ENCODE measurements at places on chromosomes 7 and 10. TPM values are rescaled to one million over a fixed set of nuclear protein-coding genes. Genes with fewer than 3 reads are reported as not detected.

RBP3 gene
- not detected for total RNA-seq

VKORC1L1 gene
- total RNA-seq = 34.7 TPM

HYAL4 gene
- total RNA-seq = 0.11 TPM

CHST3 gene
- total RNA-seq = 32.4 TPM

ABLIM1 gene
- total RNA-seq = 72.1 TPM

- no peak for DNase-seq
Observed at GRCh38 chr7:128744366-128744905, 5.3 kb downstream of the CALU start.

GRCh38 chr7:21778953-21779352, 166.7 kb downstream of the CDCA7L start:
- no peak for DNase-seq

DNA sequence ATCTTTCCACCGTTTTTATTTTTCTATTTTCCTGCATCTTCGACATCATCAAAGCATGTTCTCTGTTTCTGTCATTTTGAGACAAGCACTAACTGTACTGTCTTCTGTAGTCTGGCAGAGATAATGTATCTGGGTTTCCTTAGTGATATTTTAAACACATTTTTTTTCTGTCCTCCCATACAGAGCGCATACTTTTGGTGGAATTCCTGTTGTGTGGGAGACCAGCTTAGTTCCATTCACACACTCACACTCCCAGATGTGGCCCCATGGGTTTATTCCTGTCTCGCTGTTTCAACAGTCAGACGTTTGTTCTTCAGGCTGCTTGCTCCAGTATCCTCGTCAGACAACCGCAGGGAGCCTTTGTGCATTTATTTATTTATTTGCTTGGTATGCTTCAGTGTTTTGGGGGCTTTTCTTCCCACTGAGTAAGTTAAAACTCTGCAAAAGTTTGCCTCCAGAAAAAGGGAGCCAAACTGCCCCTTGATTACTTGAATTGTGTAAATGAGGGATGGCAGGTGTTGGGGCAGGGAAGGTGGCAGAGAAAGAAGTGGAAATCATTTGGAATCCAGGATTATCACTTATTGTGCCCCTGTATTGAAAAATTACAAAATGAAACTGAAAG, 456.8 kb upstream of the KLF6 start:
- DNase-seq = peak; percentile 89

DNA sequence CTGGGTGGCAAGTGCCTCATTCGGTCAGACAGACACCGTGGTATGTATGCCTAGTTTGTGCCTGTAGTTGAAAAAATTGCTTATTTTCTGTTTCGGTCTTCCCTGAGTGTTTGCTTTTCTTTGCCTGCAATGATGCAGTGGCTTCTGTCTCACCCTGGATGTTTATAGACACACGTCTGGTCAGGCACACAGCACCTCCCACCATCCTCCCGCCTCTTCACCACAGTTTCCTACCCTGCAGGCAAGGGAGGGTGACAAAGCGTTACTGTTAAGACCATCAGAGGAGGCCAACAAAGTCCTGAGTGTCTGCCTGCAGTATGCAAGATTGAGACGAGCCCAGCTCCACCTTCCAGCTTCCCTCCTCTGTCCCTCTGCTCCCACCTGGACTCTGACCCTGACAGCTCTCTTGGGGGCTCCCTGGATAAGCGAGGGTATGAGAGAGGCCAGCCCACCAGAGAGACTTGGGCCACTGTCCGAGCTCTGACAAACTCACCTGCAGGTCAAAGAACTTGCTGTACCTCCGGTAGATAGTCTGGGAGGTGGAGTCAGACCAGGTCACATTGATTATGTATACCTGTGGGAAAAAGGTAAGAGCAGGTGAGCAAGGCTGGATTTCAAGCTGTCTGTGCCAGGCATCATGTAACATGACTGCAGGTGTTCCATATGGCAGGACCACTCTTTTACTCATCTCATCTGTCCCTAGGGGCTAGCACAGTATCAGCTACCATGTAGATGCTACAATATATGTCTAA, 54.4 kb downstream of the SH3PXD2A start:
- no peak for DNase-seq

DNA sequence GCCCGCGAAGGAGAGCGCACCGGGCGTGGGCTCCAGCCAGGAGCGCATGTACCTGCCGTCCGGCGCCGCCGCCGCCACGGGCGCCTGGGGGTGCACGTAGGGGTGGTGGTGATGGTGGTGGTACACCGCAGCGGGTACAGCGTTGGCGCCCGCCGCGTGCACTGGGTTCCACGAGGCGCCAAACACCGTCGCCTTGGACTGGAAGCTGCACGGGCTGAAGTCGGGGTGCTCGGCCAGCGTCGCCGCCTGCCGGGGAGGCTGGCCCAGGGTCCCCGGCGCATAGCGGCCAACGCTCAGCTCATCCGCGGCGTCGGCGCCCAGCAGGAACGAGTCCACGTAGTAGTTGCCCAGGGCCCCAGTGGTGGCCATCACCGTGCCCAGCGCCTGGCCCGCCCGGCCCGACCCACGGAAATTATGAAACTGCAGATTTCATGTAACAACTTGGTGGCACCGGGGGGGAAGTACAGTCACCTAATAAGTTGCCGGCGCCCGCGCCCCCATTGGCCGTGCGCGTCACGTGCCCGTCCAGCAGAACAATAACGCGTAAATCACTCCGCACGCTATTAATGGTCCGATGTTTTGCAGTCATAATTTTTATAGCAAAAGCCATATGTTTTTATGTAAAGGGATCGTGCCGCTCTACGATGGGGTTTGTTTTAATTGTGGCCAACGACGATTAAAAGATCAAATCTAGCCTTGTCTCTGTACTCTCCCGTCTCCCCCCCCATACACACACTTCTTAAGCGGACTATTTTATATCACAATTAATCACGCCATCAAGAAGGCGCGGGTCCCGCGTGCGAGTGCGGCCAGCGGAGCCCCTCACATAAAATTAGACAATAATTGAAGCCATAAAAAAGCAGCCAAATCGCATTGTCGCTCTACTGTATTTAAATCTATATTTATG, at the start of gene HOXA9:
Gene HOXA9 (minus strand): TSS at position 449 of the 907 bp plus-strand sequence. CDS start 80 bp downstream, at position 369.
- peak; percentile 84 for DNase-seq

- peak; percentile 90 for DNase-seq
Observed at GRCh38 chr10:71285180-71285545, 33.9 kb upstream of the SLC29A3 start.

GRCh38 chr7:95367606-95368005, 28.6 kb downstream of the PON3 start:
- no peak for DNase-seq
